ENCODE measurements at places on chromosomes 16 and 17. TPM values are rescaled to one million over a fixed set of nuclear protein-coding genes. Genes with fewer than 3 reads are reported as not detected.
A peak's percentile ranks its signal among the peaks of the same experiment; 100 is the strongest.

GRCh38 chr17:49213399-49213798, 2.9 kb downstream of the ABI3 start:
- H3K27ac ChIP-seq = no peak overlapping the region
- H3K27me3 ChIP-seq = no peaks in the 10 kb centered on the region
- H3K36me3 ChIP-seq = no peaks in the 10 kb centered on the region
- no peak overlapping the region for H3K4me3 ChIP-seq

DNA sequence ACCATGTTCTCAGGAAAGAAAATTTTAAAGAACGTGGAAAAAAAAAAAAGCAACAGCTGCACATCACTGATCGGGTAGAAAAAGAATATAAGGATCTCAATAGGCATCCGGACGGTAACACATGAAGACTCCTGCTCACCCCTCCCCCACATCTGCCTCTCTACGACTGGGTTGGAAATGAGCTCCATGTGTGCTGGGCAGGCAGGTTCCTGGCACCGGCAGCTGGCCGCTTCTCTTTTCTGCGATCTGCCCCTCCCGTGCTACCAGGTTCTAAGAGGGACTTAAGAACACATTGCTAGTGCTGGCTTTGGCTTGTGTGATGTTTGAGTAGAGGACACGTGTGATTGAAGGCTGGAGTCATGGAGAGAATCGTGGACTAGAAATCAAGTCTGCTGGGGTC, 115.5 kb downstream of the AATF start:
- H3K27ac ChIP-seq = no peak overlapping the region
- H3K4me1 ChIP-seq = peaks cover 12% of the 10 kb centered on the region
- no peaks in the 10 kb centered on the region for H3K36me3 ChIP-seq
- H3K27me3 ChIP-seq = no peaks in the 10 kb centered on the region
- peak; percentile 46 for DNase-seq
- H3K4me3 ChIP-seq = no peak overlapping the region

GRCh38 chr16:54006693-54007092, 279.9 kb downstream of the IRX3 start:
- no peak overlapping the region for H3K27ac ChIP-seq
- no peak for DNase-seq
- H3K27me3 ChIP-seq = no peaks in the 10 kb centered on the region
- H3K4me1 ChIP-seq = no peaks in the 10 kb centered on the region
- H3K36me3 ChIP-seq = no peaks in the 10 kb centered on the region
- no peak overlapping the region for H3K4me3 ChIP-seq

DNA sequence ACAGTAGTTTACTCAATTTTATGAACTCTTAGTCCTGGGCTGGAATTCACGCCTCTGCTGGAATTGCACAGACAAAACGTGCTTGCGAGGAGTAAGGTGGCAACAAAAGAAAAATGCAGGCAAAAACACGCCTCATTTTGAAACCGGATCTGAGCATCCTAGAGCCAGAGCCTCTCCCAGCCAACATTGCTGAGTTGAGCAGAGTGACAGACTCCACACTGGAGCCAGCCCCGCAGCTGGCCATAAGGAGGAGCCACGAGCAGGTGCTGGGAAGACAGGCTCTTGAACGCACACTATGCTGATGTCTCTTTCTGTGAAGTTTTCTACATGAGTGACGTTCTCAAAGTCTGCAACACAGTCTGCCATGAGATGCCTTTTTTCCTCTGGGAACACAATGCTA, 14.6 kb upstream of the HSBP1 start:
- H3K36me3 ChIP-seq = no peaks in the 10 kb centered on the region
- DNase-seq = no peak
- H3K27ac ChIP-seq = no peak overlapping the region
- H3K4me3 ChIP-seq = no peak overlapping the region
- no peaks in the 10 kb centered on the region for H3K4me1 ChIP-seq

DNA sequence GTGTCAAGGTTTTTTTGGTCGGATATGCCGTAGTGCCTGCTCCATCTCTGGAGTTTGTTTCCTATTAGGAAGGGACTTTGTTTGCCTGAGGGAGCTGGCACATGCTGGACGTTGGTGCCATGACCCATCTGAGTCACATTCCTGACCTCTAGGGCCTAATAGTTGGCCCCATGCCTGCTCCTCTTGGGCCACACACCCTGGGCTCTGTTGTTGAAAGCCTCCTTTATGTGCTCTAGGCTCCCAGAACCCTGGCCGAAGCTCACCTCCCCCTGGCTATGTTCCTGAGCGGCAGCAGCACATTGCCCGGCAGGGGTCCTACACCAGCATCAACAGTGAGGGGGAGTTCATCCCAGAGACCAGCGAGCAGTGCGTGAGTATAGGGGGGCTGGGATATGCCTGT, 18.4 kb downstream of the LIMD2 start:
- H3K27ac ChIP-seq = no peak overlapping the region
- DNase-seq = no peak
- peaks cover 26% of the 10 kb centered on the region for H3K36me3 ChIP-seq
- H3K4me3 ChIP-seq = no peak overlapping the region
- H3K27me3 ChIP-seq = no peaks in the 10 kb centered on the region
- peaks cover 4% of the 10 kb centered on the region for H3K4me1 ChIP-seq

DNA sequence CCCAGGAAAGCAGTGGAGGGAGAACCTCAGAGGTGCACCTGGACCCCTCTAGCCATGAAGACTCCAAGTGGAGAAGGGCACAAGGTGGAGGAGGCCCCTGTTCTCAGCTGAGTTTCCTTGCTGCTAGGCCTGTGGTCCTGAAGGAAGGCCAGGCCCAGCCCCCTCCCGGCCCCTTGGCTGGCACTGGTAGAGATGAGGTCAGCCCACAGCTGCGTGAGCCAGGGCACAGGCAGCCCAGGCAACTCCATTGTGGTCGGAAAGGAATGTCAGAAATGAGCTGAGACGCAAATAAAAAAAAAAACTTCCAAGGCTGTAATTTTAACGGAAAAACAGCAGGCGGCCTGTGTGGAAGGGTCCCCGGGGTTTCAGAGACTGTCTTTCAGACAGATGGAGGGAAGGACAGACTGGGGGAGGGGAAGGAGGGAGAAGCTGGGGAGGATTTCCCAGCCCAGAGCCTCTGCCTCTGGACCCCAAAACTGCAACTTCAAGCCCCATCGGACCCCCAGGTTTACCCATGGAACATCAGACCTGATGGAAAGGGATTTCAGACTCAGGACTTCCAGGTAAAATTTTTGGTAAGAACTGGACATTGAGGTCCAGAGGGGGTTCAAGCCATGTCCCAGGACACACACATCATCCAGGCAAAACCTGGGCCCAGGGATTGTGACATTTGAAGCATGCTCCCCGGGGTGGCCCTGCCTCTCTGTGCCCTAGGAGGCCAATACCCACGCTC, 25.6 kb upstream of the MRPS23 start:
- DNase-seq = peak; percentile 70
- H3K4me1 ChIP-seq = peaks cover 67% of the 10 kb centered on the region
- peak overlapping the region; percentile 51 for H3K4me3 ChIP-seq
- peak overlapping the region; percentile 100 for H3K27ac ChIP-seq
- peaks cover 21% of the 10 kb centered on the region for H3K36me3 ChIP-seq

- H3K27ac ChIP-seq = no peak overlapping the region
- H3K4me3 ChIP-seq = no peak overlapping the region
- H3K4me1 ChIP-seq = no peaks in the 10 kb centered on the region
- H3K36me3 ChIP-seq = no peaks in the 10 kb centered on the region
- no peak for DNase-seq
Measured at GRCh38 chr17:11086646-11087340, 154.2 kb upstream of the SHISA6 start.

- peak; percentile 84 for DNase-seq
- H3K36me3 ChIP-seq = no peaks in the 10 kb centered on the region
- no peaks in the 10 kb centered on the region for H3K4me1 ChIP-seq
- H3K4me3 ChIP-seq = peak overlapping the region; percentile 39
- H3K27ac ChIP-seq = no peak overlapping the region
- H3K27me3 ChIP-seq = no peaks in the 10 kb centered on the region
Measured at GRCh38 chr17:142102-142661, 4.8 kb downstream of the SCGB1C2 start.

- no peaks in the 10 kb centered on the region for H3K36me3 ChIP-seq
- peak overlapping the region; percentile 54 for H3K4me3 ChIP-seq
- peak; percentile 66 for DNase-seq
- peaks cover 39% of the 10 kb centered on the region for H3K4me1 ChIP-seq
- peaks cover 79% of the 10 kb centered on the region for H3K27me3 ChIP-seq
- peak overlapping the region; percentile 62 for H3K27ac ChIP-seq
Measured at GRCh38 chr17:49495842-49496182, 719 bp downstream of the NGFR start.

- H3K27me3 ChIP-seq = no peaks in the 10 kb centered on the region
- no peak overlapping the region for H3K4me3 ChIP-seq
- DNase-seq = peak; percentile 64
- H3K27ac ChIP-seq = no peak overlapping the region
- H3K4me1 ChIP-seq = peaks cover 43% of the 10 kb centered on the region
Measured at GRCh38 chr17:81438007-81438659, 42.9 kb downstream of the BAHCC1 start.

DNA sequence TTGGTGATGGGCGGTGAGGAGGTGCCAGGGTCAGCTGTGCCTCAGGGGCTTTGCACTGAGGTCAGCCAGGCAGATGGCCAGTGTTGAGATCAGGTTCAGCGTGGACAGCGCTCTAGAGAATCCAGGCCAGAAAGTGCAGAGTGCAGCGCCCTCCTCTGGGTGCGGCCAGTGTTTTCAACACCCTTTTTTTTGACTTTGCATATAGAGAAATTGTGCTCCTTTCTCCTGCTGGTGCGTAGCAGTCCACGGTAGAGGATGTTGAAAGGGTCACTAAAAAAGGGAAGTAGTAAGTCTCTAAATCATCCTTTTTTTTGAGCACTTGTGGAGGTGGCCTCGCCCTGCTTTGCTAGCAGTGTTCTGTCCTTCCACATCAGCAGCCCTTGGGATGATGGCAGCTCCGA, 53.9 kb downstream of the BANP start:
- peaks cover 13% of the 10 kb centered on the region for H3K4me1 ChIP-seq
- H3K4me3 ChIP-seq = no peak overlapping the region
- DNase-seq = peak; percentile 61
- no peak overlapping the region for H3K27ac ChIP-seq

GRCh38 chr16:6562986-6563385, 769.7 kb upstream of the RBFOX1 start:
- H3K36me3 ChIP-seq = no peaks in the 10 kb centered on the region
- DNase-seq = no peak
- no peak overlapping the region for H3K27ac ChIP-seq
- H3K4me1 ChIP-seq = no peaks in the 10 kb centered on the region

DNA sequence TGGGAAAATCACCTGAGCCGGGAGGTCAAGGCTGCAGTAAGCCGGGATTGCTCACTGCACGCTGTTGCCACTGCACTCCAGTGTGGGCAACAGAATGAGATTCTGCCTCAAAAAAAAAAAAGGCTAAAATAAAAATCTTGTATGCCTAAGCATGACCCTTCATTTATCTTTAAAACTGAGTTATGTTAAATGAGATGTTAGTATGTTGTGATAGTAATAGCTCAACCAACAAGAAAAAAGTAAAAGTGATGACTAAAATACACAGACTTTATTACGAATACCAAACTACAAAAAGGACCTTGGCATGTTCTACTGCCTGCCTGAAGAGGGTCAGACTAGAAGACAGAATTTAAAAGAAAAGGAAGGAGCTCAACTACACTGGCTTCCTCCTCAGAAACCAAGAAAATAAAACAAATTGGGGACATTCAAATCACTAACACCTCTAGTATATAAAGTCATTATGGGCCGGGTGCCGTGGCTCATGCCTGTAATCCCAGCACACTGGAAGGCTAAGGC, 4.4 kb downstream of the SMURF2 start:
- H3K27ac ChIP-seq = no peak overlapping the region
- DNase-seq = no peak
- no peaks in the 10 kb centered on the region for H3K27me3 ChIP-seq
- H3K4me1 ChIP-seq = peaks cover 17% of the 10 kb centered on the region
- H3K36me3 ChIP-seq = no peaks in the 10 kb centered on the region

DNA sequence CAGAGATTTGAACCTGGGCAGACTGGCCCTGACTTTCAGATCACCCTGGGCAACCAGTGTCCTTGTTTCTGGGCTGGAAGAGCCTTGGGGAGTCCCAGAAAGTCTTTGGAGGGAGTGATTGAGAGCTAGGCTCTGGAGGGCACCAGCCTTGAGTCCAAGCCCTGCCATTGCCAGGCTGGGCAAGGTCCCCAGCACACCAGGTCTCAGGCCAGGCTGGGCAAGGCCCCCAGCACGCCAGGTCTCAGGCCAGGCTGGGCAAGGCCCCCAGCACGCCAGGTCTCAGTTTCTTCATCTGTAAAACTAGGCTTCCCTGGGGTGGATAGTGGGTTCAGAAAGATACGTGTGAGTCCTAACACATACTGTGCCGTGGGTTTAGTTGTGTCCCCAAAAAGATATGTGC, 135.0 kb downstream of the IRF8 start:
- H3K27ac ChIP-seq = no peak overlapping the region
- DNase-seq = no peak
- peaks cover 70% of the 10 kb centered on the region for H3K27me3 ChIP-seq
- H3K4me1 ChIP-seq = no peaks in the 10 kb centered on the region

DNA sequence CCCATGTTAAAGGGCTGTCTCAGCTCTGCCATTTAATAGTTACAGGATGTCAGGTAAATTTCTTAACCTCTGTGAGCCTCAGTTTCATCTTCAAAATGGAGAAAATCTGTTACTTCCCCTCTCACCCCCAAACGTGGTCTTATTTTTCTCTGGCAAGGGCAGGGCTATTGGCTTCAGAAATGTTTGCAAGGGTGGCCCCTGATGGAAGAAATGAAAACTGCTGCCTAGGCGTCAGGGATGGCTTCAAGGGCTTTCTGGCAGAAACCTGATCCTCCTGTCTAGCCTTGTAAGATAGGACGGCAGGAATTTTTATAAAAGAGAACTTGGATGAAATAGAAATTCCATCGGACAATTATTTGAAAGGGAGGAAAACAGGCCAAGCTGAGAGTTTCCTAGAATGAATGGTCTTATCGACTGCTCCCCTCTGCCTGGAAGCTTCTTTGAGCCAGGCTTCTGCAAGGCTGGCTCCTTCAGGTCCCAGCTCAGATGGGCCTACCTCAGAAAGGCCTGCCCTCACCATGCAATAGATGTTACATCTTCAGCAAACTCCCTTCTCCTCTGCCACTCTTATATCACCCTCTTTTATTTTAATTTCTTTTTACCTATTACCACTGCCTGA, 43.0 kb upstream of the TANGO6 start:
- H3K27ac ChIP-seq = no peak overlapping the region
- no peaks in the 10 kb centered on the region for H3K36me3 ChIP-seq
- H3K27me3 ChIP-seq = no peaks in the 10 kb centered on the region
- no peaks in the 10 kb centered on the region for H3K4me1 ChIP-seq

Gene PRSS27
- 7.7 TPM for polyA plus RNA-seq

Gene GPRC5C
- polyA plus RNA-seq = not detected

Gene FCSK
- 9.7 TPM for polyA plus RNA-seq

Gene ATPAF2
- polyA plus RNA-seq = 17.0 TPM

Gene LCAT
- 11.1 TPM for polyA plus RNA-seq

Gene ABAT
- 4.7 TPM for polyA plus RNA-seq

Gene PYDC1
- not detected for polyA plus RNA-seq

Gene SPATA32
- polyA plus RNA-seq = not detected

Gene CSH2
- not detected for polyA plus RNA-seq

Gene MAF
- polyA plus RNA-seq = 0.37 TPM

Gene OR4D1
- polyA plus RNA-seq = not detected

Gene PRR35
- not detected for polyA plus RNA-seq

Gene KRTAP1-5
- polyA plus RNA-seq = not detected
